ENCODE measurements at places on chromosomes 3 and 15.

DNA sequence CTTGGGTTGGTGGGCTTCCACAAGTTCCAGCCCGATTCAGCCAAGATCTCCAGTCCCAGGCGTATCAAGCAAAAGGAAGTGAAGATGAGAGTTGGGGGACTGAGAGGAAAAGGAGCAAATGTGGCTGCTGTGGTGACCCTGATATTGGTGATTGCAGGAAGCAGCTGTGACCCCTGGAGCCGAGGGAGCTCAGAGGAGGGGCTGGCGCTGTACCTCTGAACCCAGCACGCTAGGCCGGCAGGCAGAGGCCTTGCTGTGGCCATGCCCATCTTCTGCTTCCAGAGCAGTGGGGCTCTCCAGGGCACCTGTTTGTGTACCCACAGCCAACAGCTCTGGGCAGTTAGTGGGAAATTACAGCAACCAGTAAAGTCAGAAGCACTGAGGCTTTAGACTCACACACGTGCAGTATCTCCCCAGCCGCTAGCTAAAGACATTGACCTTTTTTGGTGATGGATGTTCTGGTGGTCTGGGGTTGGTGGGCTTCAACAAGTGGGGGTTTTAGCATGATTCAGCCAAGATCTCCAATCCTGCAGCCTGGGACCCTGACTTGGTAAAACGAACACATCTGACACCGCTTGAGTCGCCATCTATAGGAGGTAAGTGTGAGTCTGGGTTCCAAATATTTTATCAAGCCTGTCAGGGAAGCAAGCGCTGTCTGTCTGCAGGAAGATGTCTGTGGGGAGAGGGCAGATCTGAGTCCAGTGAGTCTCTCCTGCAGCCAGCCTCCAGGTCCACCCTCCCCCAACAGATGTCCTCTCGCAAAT, 33.1 kb downstream of the TM2D3 start:
- no peak for DNase-seq

- peak; percentile 100 for DNase-seq
Observed at GRCh38 chr3:120094776-120095225, 554 bp upstream of the GSK3B start.

DNA sequence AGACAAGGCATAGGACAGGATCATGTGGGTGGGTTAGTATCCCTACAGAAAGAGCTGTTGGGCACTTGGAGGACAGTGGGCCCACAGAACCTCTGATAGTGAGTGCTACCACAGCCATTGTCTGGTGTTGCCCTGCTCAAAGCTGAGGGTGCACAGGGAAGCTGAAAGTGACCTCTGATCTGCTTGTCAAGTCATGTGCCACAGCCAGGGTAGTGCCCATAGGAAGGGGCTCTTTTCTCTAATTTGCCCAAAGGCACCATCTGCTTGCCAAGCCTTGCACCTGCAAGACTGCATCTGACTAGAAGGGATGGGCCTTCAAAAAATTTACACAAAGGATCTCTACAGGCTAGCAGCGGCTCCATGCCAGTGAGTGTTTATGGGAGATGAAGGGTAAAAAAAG, 87.4 kb upstream of the GSK3B start:
- DNase-seq, result no peak

GRCh38 chr15:67127965-67128364, 62.6 kb downstream of the SMAD3 start:
- DNase-seq, result no peak

DNA sequence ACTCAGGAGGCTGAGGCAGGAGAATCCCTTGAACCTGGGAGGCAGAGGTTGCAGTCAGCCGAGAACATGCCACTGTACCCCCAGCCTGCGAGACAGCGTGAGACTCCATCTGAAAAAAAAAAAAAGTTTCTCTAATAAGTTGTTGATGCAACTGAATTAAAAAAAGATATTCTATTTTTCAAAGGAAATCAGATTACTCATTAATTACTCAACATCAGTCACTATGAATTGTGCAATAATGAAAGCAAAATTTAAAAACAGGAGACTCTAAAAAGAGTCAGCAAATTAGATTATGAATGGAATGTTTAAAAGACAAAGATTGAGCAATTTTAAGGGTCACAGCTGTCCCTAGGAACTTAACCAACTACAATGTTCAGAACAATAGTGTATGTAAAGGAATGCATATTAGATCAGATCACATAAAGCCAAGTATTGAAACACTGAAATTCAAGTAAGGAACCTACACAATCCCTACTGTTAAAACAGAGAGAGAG, 60.2 kb upstream of the SLC4A7 start:
- DNase-seq, result no peak

DNA sequence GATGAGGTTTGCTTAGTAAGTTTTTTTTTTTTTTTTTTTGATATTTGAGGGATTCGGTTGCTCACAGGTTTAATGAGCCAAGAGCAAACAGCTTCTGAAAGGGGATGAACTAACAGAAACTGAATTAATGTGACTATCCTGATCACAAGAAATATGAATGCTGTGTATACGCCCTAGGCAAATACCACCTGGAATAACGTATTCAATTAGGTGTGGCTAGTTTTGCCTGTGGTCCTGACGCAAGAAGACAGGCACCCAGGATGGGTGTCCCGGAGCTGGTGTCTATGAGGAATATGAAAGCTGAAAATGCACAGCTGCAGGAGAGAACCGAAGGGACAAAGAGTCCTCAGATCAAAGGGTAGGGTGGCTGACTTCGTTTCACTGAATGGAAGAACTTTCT, 14.6 kb downstream of the LSG1 start:
- DNase-seq, result no peak

- no peak for DNase-seq
Observed at GRCh38 chr3:46824211-46824970, 38.9 kb downstream of the MYL3 start.
